ENCODE measurements at places on chromosomes 11 and 22.

- DNase-seq = no peak
Observed at GRCh38 chr11:70623906-70624597, 225.7 kb downstream of the CTTN start.

DNA sequence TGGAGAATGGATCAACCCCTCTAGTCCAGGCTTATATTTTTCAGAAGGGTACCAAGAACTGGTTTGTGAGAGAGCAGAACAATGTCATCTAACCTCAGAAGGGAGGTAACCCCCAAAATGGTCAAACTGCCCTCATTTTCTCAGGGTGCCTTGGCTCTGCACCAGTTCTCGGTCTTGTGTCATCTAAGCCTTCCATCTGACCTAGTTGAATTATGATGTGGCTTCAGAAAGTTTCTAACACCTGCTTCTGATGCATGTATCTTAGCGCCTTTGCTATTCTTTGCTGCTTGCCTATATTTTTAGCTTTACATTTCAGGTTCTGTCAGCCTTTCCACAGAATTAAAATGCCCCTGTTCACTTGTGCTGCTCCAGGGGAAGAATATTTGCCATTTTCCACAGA, 91.7 kb upstream of the E2F8 start:
- no peak for DNase-seq

- no peak for DNase-seq
Observed at GRCh38 chr22:49240016-49240380, 587.7 kb downstream of the BRD1 start.

GRCh38 chr11:121334973-121335710, 42.6 kb downstream of the SC5D start:
- DNase-seq = no peak

- no peak for DNase-seq
Observed at GRCh38 chr22:30308518-30309230, 18.1 kb downstream of the TBC1D10A start.

DNA sequence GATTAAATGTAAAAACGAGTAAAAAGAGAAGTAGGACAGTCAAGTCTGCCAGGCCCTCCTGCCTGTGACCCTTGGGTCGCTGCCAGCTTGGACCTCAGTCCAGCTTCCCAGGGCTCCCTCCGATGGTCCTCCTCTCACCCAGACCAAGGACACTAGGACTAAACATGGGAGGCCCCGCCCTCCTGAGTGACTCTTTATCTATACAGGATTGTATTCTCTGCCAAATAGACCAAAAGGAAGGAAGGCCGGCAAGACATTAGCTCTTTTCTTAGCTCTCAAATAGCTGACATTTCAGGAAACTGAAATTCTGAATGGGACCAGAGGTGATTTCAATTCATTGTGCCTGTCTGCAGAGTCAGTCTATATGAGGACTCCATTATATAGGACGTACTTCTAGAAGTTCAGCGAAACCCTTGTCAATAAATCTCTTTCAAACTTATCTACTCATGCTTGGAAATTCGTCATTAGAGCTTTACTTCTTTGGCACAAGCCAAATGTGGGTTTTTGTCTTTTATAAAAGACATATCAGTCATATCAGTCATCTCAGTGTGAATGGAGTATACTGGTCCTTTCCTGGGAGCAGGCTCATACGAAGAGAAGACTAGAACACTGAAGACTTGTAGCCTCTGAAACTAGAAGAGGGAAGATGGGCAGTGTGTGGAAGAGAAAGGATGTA, 28.5 kb downstream of the ADORA2A start:
- DNase-seq = no peak

DNA sequence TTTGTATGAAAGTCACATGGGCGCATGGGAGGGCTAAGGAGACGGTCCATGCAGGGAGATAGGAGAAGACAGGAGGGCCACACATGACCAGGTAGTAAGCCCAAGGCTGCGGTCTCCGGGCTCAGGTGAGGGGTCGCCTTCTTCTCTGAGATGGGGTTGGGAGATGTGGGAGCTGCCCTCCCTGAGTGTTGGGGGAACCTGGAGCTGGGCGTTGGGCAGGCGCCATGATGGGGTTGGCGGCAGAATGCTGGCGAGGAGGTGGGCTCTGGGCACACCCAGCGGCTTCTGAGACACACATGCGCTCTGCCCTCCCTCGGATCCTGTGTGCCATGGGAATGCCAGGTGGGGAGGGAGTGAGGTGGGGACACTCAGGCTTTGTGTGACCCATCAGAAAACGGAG, 254.8 kb downstream of the TBC1D22A start:
- no peak for DNase-seq
